ENCODE measurements at places on chromosomes 2 and 18. TPM values are rescaled to one million over a fixed set of nuclear protein-coding genes. Genes with fewer than 3 reads are reported as not detected.

The TTR gene
- polyA plus RNA-seq, result 0.19 TPM

The INPP5D gene
- 1.3 TPM for polyA plus RNA-seq

DNA sequence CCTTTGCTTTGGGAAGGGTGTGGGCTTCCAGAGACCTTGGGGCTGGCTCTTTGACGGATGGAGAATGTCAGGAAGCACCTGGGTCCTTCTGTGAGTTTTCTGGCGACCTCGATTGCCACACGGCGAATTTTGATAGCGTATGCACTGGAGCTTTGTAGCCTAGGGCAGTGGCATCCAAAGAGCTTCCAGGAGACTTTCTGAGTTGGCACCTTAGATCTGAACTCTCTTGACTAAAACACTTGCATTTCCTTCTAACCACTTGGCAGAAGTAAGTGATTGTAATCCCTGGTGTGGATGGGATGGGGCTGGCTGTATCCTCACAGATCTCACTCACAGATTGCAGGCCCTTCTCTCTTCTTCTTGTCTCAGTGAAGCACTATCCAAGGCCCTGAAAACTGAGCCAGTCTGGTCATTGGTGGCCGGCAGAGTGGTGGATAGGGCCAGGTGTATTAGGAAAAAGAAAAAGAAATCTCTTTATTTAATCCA lies 7.8 kb downstream of the RNF144A start:
- no peak overlapping the region for H3K4me3 ChIP-seq
- DNase-seq, result no peak
- no peak overlapping the region for H3K27ac ChIP-seq
- H3K27me3 ChIP-seq, result no peaks in the 10 kb centered on the region

GRCh38 chr2:46369783-46370182 lies 72.6 kb downstream of the EPAS1 start:
- H3K27ac ChIP-seq, result peak overlapping the region; percentile 98
- no peak overlapping the region for H3K4me3 ChIP-seq
- no peaks in the 10 kb centered on the region for H3K27me3 ChIP-seq
- H3K4me1 ChIP-seq, result peaks cover 78% of the 10 kb centered on the region
- peaks cover 84% of the 10 kb centered on the region for H3K36me3 ChIP-seq

The NTSR2 gene
- polyA plus RNA-seq, result not detected

- H3K27ac ChIP-seq, result no peak overlapping the region
- no peaks in the 10 kb centered on the region for H3K36me3 ChIP-seq
- DNase-seq, result no peak
- H3K27me3 ChIP-seq, result no peaks in the 10 kb centered on the region
Observed at GRCh38 chr2:214328941-214329340, 81.9 kb upstream of the VWC2L start.

DNA sequence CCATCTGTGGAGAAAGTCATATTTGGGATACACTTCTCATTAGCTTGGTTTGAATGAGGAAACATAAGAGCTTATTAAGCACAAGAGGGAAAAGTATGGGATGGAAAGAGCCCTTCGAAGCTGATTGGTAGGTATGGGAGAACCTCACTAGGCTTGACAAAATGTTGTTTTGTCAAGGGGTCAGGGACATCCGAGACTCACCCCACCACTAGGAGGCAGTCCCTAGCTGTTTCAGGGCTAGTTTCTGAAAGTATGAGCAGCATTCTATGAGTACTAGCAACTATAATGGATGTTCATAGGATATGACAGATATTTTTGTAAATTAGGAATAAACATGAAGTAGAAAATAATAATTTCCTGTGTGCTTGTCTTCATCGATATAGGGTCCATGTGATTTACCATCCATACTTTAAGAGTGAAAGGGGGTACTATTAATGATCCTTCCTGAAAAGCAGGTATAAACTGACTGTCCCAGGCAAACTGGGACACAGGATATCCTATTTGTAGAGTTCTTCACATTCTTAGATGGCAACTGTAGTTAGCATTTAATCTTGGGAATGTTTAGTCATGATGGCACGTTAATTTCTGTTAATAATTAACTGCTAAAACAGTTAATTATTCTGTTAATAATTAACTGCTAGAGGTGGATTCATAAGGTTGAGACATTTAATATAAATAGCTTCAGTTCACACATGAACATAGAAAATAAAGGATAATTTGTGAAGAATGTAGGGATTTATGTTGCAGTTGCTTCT lies 28.4 kb downstream of the OTX1 start:
- H3K4me3 ChIP-seq, result no peak overlapping the region
- H3K36me3 ChIP-seq, result no peaks in the 10 kb centered on the region

GRCh38 chr2:76760367-76760704 lies 761.8 kb downstream of the LRRTM4 start:
- H3K4me1 ChIP-seq, result no peaks in the 10 kb centered on the region
- no peaks in the 10 kb centered on the region for H3K36me3 ChIP-seq
- no peak for DNase-seq
- no peak overlapping the region for H3K27ac ChIP-seq

GRCh38 chr2:238848976-238849853 lies 1.3 kb downstream of the TWIST2 start:
- H3K4me3 ChIP-seq, result peak overlapping the region; percentile 89
- peaks cover 3% of the 10 kb centered on the region for H3K36me3 ChIP-seq
- H3K27ac ChIP-seq, result no peak overlapping the region
- no peaks in the 10 kb centered on the region for H3K27me3 ChIP-seq

DNA sequence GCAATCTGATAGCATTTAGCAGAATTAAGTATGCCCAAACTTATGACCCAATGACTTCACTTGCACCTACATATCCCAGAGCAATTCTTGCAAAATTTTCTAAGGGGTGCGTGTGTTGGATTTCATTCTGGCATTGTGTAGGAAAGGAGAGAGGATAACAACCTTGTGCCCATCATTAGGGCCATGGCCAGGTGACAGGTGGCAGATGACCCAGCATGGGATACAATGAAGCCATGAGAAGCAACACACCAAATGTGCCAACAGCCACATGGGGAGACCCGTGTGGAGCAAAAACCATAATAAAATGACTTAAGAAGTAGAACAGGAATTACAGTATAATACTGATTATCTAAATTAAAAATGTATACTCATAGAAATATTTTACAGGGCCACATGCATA lies 166.9 kb upstream of the EPB41L3 start:
- H3K27ac ChIP-seq, result no peak overlapping the region
- no peaks in the 10 kb centered on the region for H3K27me3 ChIP-seq
- no peaks in the 10 kb centered on the region for H3K4me1 ChIP-seq
- DNase-seq, result no peak
- H3K36me3 ChIP-seq, result no peaks in the 10 kb centered on the region

- DNase-seq, result peak; percentile 78
- no peaks in the 10 kb centered on the region for H3K36me3 ChIP-seq
- peak overlapping the region; percentile 81 for H3K4me3 ChIP-seq
- H3K27ac ChIP-seq, result peak overlapping the region; percentile 74
Observed at GRCh38 chr2:240435948-240436682, 652 bp downstream of the GPC1 start.

DNA sequence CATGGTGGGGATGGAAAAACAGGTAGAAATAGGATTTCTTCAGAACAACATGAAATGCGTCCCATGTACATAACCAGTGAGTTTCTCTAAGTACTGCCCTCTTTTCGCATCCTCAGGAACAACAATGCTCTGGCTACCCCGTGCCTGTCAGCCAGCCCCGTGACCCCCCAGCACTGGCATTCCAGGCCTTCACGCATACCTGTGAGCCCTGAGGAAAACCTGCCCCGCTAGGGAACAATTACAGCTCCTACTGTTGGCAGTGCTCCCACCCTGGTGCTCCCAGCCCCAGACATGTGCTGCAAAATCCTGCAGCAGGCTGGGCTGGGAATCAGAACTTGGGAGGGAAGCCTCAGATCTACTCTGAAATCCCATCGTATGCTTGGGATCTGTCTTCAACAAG lies 9.1 kb downstream of the SMAD7 start:
- H3K27ac ChIP-seq, result peak overlapping the region; percentile 97
- H3K27me3 ChIP-seq, result no peaks in the 10 kb centered on the region
- no peak for DNase-seq
- peaks cover 47% of the 10 kb centered on the region for H3K36me3 ChIP-seq
- peaks cover 88% of the 10 kb centered on the region for H3K4me1 ChIP-seq

The APOB gene
- not detected for polyA plus RNA-seq

GRCh38 chr2:237878321-237879057 lies 19.1 kb downstream of the RAMP1 start:
- peaks cover 13% of the 10 kb centered on the region for H3K4me1 ChIP-seq

The WNT6 gene
- 0.08 TPM for polyA plus RNA-seq

- no peaks in the 10 kb centered on the region for H3K36me3 ChIP-seq
- no peaks in the 10 kb centered on the region for H3K27me3 ChIP-seq
- no peak for DNase-seq
- H3K4me3 ChIP-seq, result no peak overlapping the region
Observed at GRCh38 chr2:109702250-109702985, 88.3 kb downstream of the SOWAHC start.

The ACVR1C gene
- 0.03 TPM for polyA plus RNA-seq

DNA sequence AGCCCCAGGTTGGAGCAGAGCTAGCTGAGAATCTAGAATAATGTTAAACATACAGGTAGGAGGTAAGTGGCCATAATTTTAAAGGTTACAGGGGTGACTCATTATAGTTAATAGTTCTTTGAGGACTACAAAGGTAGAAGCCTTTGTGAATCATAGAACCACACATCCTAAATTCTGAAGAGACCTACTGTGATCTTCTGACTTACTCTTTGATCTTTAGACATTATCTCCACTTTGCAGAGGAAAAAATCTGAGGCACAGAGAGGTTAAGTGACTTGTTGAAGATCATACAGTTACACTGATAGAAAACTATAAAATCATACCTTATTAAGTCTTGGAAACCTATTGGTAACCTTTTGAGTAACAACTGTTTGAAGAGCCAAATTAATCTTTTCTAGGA lies 1051.3 kb upstream of the NRXN1 start:
- no peaks in the 10 kb centered on the region for H3K36me3 ChIP-seq
- H3K27ac ChIP-seq, result no peak overlapping the region
- H3K4me1 ChIP-seq, result no peaks in the 10 kb centered on the region
- H3K27me3 ChIP-seq, result no peaks in the 10 kb centered on the region

The STK36 gene
- 83.2 TPM for polyA plus RNA-seq

DNA sequence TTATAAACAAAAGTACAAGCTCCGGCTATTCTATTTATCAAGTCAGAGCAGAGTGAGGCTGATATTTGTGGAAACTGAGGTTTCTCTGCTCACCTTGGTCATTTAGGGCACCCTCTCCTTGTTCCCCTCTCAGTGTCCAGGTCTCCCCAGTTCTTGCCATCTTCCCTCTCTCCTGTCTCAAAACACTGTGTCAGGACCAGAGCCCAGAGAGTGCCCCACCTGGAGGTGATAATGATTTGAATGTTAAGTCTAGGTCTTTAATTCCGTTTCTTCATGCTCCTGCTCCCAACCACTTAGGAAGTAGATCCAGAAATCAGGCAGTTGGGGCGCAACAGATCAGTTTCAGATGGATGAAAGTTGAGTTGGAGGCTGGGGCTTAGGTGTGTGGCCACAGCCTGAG lies 9.2 kb upstream of the ADCY3 start:
- no peak overlapping the region for H3K27ac ChIP-seq
- no peaks in the 10 kb centered on the region for H3K4me1 ChIP-seq
- H3K27me3 ChIP-seq, result no peaks in the 10 kb centered on the region
- no peak for DNase-seq
- no peak overlapping the region for H3K4me3 ChIP-seq

The NEU4 gene
- polyA plus RNA-seq, result 0.05 TPM
